ENCODE measurements at places on chromosomes 1 and 21.

DNA sequence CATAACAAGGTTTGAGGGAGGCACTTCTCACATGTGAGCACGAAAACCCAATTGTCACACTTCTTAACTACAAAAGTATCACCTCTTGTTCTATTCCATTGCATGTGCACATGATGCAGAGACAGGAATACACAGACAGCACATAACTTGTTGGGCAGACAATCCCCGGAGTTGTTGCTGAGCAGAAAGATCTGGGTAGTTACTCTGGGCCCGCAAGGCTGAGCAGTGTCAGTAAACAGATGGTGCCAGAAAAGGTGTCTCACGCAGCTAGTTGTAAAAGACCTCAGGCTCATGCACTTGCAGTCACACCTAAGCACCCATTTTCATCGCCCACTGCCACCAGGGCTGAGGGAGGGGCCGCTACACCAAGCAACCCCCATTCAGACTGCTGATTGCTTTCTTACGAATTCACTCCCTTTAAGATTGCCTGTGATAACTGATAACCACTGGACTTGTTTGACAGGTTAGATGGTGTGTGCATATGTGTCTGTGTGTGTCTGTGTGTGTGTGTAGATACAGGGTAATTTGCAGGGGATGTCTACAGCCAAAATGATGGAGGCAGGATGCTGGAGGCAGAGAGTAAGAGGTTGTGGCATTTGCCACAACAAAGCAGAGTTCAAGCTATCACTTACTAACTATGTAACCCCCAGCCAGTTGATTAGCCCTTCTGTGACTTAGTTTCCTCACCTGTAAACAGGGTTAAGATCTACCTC lies 4.2 kb downstream of the LGR6 start:
- no peak for DNase-seq

DNA sequence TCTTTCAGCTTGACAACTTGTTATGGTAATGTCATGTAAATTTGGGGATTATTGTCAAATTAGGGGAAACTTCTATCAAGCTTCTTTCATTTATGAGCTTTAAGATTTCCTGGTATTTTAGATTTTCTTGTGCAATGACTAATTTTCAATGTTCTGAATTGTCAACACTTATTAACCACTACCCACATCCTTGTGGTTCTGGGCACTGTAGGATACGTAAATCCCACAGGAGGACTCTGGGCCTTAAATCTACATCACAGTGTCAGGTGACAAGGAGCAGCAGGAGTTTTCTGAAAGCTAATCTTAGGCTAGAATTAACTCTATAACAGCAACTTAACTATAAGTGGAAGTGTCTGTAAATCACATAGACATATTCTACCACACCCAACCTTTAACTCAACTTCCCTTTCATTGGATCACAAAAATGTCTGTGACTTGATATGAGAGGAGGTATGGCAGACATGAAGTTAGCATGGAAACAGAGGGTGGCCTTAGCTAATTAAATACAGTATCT lies 397.7 kb downstream of the HLX start:
- no peak for DNase-seq

DNA sequence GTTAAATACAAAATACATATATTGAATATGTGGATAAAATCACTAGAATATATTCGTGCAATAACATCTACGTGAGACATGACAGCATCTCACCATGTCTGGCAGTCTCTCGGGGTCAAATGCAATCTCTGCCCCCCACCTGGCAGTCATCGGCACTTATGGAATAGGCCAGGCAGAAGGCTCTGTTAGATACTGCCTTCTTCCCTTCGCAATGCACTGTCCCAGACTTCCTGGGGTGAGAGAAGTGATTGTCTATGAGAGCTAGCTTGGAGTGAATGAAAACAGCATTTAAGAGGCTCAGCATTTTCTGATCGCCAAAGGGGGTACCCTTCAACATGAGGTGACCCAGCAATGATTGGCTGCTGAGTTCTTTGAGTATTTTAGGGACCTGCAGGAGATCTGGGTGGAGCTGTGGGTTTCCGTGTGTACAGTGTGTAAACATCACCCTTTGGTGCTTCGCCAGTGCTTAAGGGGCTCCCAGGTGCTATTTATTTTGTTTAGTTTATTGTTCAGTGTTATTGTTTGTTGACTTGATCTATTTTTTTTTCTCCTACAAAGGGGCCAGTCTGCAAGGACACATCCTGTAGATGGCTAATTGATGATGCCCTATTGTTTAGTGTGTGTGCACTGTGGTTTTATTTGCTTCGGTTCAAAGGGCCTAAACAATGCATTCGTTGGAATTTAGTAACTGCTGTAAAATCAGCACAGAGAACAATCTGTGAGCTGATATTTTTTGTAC lies 10.2 kb downstream of the ERG start:
- peak; percentile 5 for DNase-seq

DNA sequence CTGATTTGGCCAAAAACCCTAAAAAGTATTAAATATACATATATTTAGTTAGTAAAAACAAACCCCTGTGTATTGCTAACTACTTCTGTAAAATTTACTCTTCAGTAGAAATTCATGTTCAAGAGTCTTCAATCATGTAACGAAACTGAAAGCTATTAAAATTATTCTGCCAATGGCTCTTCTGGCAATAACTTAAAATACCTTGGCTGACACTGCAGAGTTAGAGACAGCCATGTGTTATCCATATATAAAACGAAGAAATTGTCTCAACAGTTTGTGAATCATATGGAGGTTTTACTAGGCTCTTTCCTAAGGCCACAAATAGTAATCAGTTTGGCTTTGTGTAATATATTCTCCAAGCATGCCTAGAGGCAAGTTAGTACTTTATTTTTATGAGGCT lies 357.2 kb downstream of the COL11A1 start:
- DNase-seq = no peak

DNA sequence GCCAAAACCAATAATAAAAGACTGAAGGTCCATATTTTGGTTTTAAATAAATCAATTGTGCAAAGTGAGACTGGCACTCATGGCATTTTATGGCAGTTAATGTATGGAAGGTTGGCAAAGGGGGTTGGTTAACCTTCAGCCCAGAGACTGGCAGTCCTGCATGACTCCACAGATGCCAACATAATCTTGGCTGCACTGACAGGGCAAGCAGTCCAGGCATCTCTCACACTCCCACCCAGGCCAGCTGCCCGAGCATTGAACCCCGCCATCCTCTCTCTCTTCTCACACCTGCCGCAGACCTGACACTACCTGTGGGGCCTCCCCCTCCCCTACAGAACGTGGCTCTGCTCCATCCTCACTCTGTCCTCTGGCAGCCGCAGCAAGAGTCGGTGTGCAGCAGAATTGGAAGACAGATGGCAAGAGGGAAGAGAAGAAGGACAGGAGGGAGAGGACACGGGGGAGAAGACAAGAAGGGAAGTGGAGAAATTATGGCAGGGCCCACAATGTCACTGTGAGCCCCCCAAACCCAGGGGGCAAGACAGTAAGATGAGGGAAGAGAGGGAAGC lies 43.7 kb downstream of the ITPKB start:
- DNase-seq = no peak

GRCh38 chr1:67556297-67556900 lies 126.2 kb upstream of the SERBP1 start:
- no peak for DNase-seq

GRCh38 chr1:203206129-203206687 lies 19.7 kb upstream of the CHI3L1 start:
- no peak for DNase-seq

GRCh38 chr1:59502009-59502691 lies 205.3 kb downstream of the FGGY start:
- DNase-seq = no peak

GRCh38 chr1:11719313-11720032 lies 16.5 kb upstream of the AGTRAP start:
- DNase-seq = peak; percentile 81

- DNase-seq = no peak
Measured at GRCh38 chr1:166087734-166088571, 78.8 kb downstream of the FAM78B start.

DNA sequence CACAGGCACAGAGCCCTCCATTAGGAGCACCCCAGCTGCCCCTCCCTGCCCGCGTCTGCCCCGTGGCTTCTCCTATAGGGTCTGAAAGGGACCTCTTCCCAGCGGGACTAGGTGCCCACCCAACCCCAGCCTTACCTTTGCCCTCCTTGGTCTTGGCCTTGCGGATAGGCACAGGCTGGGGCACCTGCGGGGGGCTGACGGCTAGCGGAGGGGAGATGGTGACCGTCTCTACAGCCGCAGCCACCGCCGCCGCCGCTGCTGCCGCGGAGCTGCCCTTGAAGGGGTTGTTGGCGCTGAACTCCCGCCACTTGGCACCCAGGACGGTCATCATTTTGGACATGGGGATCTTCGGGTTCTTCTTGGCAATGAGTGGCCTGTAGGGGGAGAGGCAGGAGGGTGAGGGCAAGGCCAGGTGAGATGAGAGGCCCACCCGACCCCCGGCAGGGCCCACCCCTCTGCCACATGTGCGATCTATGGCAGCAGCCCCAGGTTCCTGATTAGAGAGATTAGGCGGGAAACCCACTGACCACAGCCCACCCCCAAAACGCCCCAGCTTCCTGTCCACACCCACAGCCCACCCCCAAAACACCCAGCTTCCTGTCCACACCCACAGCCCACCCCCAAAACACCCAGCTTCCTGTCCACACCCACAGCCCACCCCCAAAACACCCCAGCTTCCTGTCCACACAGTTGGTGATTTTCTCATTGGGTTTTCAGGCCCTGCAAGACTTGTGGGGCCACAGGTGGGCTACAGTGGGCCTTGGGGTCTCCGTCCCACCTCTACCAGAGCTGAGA lies 25.4 kb downstream of the CHD5 start:
- no peak for DNase-seq

GRCh38 chr1:154521695-154522094 lies 19.5 kb upstream of the SHE start:
- DNase-seq = no peak

DNA sequence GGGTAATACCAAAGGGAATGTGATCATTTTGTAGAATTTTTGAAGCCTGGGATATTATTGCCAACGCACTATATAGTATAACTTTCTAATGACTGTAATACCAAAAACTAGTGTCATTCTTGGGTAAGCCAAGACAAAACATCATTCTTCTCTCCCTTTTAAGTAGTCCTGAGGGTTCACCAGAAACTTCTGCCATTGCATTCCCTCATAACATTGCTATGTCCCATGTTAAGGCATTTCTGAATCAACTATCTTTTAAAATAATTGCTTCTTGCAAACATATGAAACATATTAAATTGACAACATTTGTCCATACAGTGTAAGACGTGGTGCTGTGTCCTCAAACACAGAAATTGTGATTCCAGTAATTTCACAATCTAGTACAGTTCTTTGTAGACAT lies 29.9 kb upstream of the C1orf21 start:
- no peak for DNase-seq

GRCh38 chr1:110616587-110616986 lies 10.4 kb upstream of the KCNA2 start:
- DNase-seq = peak; percentile 20

DNA sequence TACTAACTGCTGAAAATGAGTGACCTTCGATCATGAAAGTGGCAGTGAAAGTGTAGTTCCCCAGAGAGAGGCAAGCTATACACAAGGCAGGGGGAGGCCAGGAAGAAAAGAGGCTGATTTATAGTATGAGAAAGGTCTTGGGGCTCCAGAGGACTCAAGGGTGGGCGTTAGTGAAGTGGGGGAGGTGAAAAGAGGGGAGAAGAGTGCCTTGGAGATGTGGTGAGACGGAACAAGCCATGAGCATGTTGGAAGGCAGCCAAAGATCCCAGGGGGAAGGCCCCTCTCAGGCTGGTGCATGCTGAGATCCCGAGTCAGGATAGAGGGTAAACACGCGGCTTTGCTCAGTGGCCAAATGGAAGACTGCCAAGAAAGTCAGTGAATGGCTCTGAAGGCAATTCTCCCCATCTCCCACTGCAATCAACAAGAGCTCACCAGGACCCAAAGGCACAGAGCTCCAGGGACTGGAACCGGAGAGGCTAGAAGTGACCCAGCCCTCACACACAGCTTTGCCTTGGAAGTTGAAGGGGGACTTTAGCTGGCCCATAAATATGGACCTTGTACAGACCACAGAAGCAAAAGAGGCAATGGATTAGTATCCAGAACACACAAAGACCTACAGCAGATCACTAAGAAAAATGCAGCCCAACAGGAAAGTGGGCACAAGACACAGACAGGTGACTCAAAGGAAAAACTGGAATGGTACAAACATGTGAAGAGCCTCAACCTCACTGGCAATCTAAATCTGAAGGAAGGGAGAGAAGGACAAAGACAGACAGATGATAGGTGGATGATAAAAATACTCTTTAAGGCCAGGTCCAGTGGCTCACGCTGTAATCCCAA lies 49.6 kb downstream of the HSF2BP start:
- no peak for DNase-seq

- no peak for DNase-seq
Measured at GRCh38 chr21:44712203-44713028, 1.0 kb upstream of the TSPEAR start.

GRCh38 chr1:152946651-152947256 lies at the start of gene SPRR5:
TSS of gene SPRR5 (plus strand) at chr1:152947206. CDS start at chr1:152948555, 1,349 bp downstream.
- DNase-seq = no peak

DNA sequence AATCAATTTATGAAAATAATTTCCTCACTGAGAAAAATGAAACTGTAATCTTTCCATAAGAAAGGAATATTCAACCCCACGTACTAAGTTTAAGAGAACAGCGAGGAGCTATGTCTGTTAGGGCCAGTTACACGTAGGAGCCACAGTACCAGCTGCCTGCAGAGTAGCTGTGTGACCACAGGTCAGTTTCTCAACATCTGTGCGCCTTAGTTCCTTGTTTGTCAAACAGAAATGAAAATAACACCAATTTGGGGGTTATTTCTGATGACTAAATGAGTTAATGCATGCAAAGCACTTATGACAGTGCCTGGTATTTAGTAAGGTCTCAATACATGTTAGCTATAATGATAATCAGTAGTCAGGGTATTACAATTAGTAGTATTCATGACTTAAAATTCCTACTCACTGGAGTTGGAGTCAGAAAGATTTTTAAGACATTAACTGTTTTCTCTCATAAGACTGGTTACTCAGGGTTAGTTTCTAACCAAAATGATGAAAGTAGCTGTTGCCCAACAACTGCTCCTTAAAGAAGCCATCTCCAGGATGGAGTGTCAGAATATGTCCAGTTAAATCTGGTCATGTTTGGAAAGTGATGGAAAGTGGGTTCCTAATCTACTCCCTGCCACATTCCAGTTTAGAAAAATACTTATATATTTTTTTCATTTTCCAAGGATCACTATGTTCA lies 85.8 kb upstream of the ZNF648 start:
- no peak for DNase-seq

GRCh38 chr1:164495905-164496304 lies 63.1 kb upstream of the PBX1 start:
- no peak for DNase-seq

DNA sequence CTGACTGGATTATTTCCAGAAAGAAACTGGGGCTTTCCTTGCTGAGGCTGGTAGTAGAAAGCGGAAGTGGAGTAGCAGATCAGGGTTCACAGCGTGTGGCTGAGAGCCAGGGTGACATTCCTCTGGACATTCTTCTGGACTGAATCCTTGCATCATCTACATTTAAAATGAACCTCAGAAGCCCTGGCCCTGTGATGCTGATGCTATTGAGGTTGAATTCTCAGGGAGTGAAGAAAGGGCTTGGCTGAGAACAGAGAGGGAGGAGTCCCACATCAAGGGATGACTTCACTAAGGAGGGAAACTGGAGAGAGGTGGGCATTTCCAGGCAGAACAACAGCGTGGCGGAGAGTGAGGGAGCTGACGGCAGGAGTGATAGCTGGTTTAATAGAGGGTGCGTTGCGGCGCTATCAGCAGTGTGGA lies 102.3 kb upstream of the LMO4 start:
- no peak for DNase-seq

GRCh38 chr1:229440851-229441537 lies 7.1 kb upstream of the ACTA1 start:
- DNase-seq = no peak

GRCh38 chr1:46094471-46095005 lies 37.9 kb downstream of the PIK3R3 start:
- DNase-seq = no peak
